Neural crest cell (in vitro differentiated cells): ENCODE measurements at places on chromosomes 1 and 21. TPM values are rescaled to one million over a fixed set of nuclear protein-coding genes. Genes with fewer than 3 reads are reported as not detected.

Gene RCC2
- total RNA-seq = 224 and 225 TPM in 2 replicates

GRCh38 chr1:230172016-230172537 is 105.0 kb downstream of the GALNT2 start:
- peaks cover 40% of the 10 kb centered on the region for H3K4me1 ChIP-seq
- no peaks in the 10 kb centered on the region for H3K36me3 ChIP-seq
- no peak overlapping the region for H3K27ac ChIP-seq
- DNase-seq = no peak
- H3K4me3 ChIP-seq = no peak overlapping the region

GRCh38 chr1:199279067-199279466 is 640.2 kb downstream of the PTPRC start:
- no peaks in the 10 kb centered on the region for H3K4me1 ChIP-seq
- no peaks in the 10 kb centered on the region for H3K27me3 ChIP-seq
- no peak overlapping the region for H3K4me3 ChIP-seq
- no peak overlapping the region for H3K27ac ChIP-seq

DNA sequence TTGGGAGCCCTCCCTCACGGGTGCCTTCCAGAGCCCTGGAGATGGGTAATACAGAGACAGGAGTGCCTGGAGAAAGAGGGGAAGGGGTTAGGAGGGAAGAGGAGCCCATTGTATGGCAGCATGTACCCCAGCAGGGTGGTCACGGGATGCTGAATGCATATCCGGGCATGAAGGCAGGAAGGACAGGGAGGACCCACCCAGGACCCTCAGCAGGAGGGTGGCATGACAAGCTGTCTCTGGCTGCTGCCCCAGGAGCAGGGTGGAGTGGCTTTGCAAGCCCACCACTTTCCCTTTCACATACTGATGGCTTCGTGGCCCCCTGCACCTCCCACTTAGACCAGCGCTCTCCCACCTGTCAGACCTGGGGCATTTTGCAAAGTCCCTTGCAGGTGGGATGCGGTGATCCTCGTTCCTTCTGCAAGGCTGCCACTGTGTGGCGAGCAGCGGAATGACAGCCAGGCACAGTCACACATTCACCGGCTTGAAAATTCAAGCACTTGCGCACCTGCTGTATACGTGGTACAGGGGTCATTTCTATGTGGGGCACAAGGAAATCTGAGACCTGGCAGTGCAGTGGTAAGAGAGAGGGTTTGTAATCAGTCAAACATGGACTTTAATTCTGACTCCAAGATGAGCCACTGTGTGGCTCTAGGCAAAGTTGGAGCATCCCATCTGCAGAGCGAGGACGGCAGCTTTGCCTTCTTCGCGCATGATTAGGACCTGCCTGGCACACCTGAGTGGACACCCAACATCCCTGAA is 53.2 kb upstream of the TMEM51 start:
- H3K36me3 ChIP-seq = peaks cover 5% of the 10 kb centered on the region
- DNase-seq = peak; percentile 53
- H3K4me3 ChIP-seq = no peak overlapping the region
- peaks cover 4% of the 10 kb centered on the region for H3K4me1 ChIP-seq

- H3K36me3 ChIP-seq = peaks cover 3% of the 10 kb centered on the region
- DNase-seq = no peak
- no peaks in the 10 kb centered on the region for H3K4me1 ChIP-seq
- H3K4me3 ChIP-seq = no peak overlapping the region
These were observed 89.9 kb upstream of the PDC start for GRCh38 chr1:186550832-186551231.

GRCh38 chr1:186569856-186570255 is 108.9 kb upstream of the PDC start:
- no peak for DNase-seq
- H3K36me3 ChIP-seq = no peaks in the 10 kb centered on the region
- no peak overlapping the region for H3K4me3 ChIP-seq
- no peaks in the 10 kb centered on the region for H3K4me1 ChIP-seq
- H3K27ac ChIP-seq = no peak overlapping the region

GRCh38 chr1:180157108-180157507 is 2.4 kb downstream of the QSOX1 start:
- DNase-seq = no peak
- peaks cover 20% of the 10 kb centered on the region for H3K27me3 ChIP-seq
- no peaks in the 10 kb centered on the region for H3K36me3 ChIP-seq
- H3K4me3 ChIP-seq = peak overlapping the region; percentile 90
- peaks cover 10% of the 10 kb centered on the region for H3K4me1 ChIP-seq

GRCh38 chr1:198934901-198935305 is 296.1 kb downstream of the PTPRC start:
- no peak for DNase-seq
- no peak overlapping the region for H3K4me3 ChIP-seq
- no peak overlapping the region for H3K27ac ChIP-seq
- H3K36me3 ChIP-seq = no peaks in the 10 kb centered on the region

GRCh38 chr1:53316766-53317581 is 10.9 kb downstream of the LRP8 start:
- H3K36me3 ChIP-seq = no peaks in the 10 kb centered on the region
- peaks cover 28% of the 10 kb centered on the region for H3K4me1 ChIP-seq
- no peaks in the 10 kb centered on the region for H3K27me3 ChIP-seq
- DNase-seq = no peak
- no peak overlapping the region for H3K4me3 ChIP-seq
